ENCODE measurements at places on chromosomes 2 and 18. TPM values are rescaled to one million over a fixed set of nuclear protein-coding genes. Genes with fewer than 3 reads are reported as not detected.

DNA sequence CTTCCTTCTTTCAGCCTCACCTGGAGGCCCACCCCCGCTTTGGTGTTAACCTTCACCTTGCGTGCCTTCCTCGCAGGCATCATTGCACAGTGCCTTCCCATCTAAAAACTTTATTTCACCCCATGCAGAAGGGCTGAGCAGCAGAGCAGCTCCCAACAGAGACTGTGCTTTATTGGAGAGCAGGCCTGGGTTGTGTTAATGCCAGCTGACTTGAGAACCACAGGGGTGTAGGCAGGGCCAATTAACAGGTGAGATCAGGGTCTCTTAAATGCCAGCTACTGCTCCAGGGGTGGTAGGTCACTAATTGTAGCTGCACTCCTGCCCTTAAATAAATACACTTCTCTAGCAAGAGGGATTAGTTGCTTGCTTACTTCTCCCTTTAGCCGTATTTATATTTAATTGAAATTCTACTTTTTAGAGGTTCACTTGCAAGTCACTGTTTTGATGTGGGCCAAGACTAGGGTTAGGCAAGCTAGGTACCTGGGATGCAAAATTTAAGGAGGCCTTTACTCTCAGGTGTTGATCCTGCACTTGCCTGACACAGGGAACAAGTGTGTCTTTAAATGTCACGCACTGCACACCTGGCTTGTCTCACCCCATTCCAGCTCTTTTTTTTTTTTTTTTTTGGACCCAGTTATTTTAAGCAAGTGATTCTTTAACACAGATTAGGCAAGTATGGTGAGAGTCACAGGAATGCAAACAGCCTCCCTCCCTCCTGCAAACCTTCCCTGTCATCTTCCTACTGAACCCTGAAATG, 54.5 kb downstream of the LYPD1 start:
- H3K36me3 ChIP-seq = no peaks in the 10 kb centered on the region
- no peaks in the 10 kb centered on the region for H3K4me1 ChIP-seq
- no peak overlapping the region for H3K27ac ChIP-seq
- no peak overlapping the region for H3K4me3 ChIP-seq

Gene HJURP
- 83.6 TPM for total RNA-seq

Gene HOXD3
- not detected for total RNA-seq

Gene REG3G
- not detected for total RNA-seq

Gene DSG2
- 0.43 TPM for total RNA-seq

Gene CAVIN2
- not detected for total RNA-seq

Data from activated CD8-positive, alpha-beta T cell treated with anti-CD3 and anti-CD28 coated beads for 36 hours (primary cell).